ENCODE measurements at places on chromosomes 2 and 18.

- H3K36me3 ChIP-seq: no peaks in the 10 kb centered on the region
- DNase-seq: peak; percentile 27
- H3K4me1 ChIP-seq: peaks cover 34% of the 10 kb centered on the region
- peak overlapping the region; percentile 86 for H3K27ac ChIP-seq
- peak overlapping the region; percentile 44 for H3K4me3 ChIP-seq
These were observed 49.2 kb downstream of the PLB1 start for GRCh38 chr2:28544922-28545589.

DNA sequence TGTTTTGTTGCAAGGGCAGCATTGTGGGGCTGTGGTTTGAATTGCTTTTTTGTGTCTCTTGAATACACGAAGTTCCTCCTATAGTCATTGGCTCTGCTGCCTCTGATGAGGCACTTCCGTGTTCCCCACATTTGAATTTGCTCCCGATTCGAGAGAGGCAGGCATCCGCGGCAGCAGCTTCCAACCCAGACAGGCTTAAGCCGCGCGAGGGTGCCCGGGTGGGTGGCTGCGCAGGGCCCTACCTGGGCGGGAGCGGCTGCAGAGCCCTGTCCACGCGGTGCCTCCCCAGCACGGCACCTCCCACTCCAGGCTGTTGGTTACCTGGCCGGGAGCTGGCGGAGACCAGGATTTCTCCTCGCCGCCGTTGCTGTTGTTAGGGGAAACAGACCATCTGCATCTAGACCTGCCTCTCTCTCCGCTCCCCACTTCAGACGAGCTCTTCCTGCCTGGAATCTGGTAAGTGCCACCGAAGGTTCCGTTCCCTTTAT lies 151.3 kb downstream of the NEDD4L start:
- peaks cover 4% of the 10 kb centered on the region for H3K4me1 ChIP-seq
- H3K36me3 ChIP-seq: no peaks in the 10 kb centered on the region
- peaks cover 26% of the 10 kb centered on the region for H3K27me3 ChIP-seq
- DNase-seq: no peak
- no peak overlapping the region for H3K27ac ChIP-seq

DNA sequence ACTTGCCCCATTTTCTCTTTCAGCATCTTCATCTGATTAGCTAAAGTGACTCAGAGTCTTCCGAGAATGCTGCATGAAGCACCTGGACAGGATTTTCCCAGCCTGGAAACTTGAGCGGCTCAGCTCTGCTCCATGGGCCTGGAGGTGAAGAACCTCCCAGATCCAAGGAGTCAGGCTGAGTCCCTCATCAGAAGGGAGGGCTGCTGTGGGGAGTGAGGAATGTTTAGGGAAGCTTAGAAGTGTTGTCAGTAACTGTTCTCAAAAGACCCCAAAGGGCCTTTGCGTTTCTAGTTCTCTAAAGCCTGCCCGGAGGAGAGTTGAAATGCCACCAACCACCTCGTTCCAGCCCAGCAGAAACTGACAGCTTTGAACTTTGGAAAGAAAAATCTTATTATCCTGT lies 157.1 kb downstream of the CLIP4 start:
- H3K27ac ChIP-seq: no peak overlapping the region
- no peak for DNase-seq
- no peak overlapping the region for H3K4me3 ChIP-seq
- H3K27me3 ChIP-seq: peaks cover 9% of the 10 kb centered on the region
- no peaks in the 10 kb centered on the region for H3K36me3 ChIP-seq
- no peaks in the 10 kb centered on the region for H3K4me1 ChIP-seq

DNA sequence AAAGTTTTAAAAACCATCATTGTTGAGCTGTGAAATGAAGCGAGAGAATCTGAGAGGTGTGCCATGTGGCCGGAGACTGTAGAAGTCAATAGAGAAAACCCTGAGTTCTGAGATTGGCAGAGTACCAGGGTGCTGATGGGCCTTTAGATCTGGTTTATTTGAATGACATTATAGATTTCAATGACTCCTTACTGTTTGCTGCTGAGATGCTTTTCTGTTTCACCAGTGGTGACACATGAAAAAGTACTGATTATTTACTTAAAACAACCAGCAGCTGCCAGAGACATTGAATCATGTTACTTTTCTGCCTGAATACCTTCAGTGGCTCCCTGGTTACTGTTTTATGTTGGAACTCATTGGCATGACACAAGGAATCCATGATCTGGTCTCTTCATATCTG lies 602.7 kb upstream of the ZNF804A start:
- no peak for DNase-seq
- no peaks in the 10 kb centered on the region for H3K4me1 ChIP-seq
- no peaks in the 10 kb centered on the region for H3K36me3 ChIP-seq
- no peaks in the 10 kb centered on the region for H3K27me3 ChIP-seq
- H3K27ac ChIP-seq: no peak overlapping the region
- H3K4me3 ChIP-seq: no peak overlapping the region

- no peak overlapping the region for H3K4me3 ChIP-seq
- H3K27me3 ChIP-seq: peaks cover 12% of the 10 kb centered on the region
- no peak overlapping the region for H3K27ac ChIP-seq
- no peak for DNase-seq
- H3K4me1 ChIP-seq: peaks cover 6% of the 10 kb centered on the region
These were observed 85.8 kb downstream of the TCF4 start for GRCh38 chr18:55501982-55502710.

GRCh38 chr2:101751875-101752619 lies 54.5 kb downstream of the MAP4K4 start:
- H3K36me3 ChIP-seq: peaks cover 8% of the 10 kb centered on the region
- H3K27me3 ChIP-seq: no peaks in the 10 kb centered on the region
- H3K4me3 ChIP-seq: no peak overlapping the region
- no peak overlapping the region for H3K27ac ChIP-seq

DNA sequence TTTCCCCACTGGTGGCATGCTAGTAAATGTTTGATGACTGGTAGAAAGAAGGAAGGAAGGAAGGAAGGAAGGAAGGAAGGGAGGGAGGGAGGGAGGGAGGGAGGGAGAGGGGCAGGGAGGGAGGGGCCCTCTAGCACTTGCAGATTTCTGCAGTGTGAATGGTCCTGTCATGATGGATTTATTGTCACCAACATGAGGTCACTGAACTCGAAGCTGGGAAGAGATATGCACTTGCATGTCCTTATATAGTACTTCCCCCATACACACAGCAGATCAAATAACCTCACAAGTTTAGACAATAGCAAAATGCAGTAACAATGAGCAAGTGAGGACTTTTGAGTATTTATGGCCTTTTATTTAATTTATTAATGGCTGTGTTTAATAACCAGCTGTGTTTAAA lies 44.5 kb upstream of the CXCR4 start:
- H3K27me3 ChIP-seq: peaks cover 6% of the 10 kb centered on the region
- H3K4me1 ChIP-seq: peaks cover 4% of the 10 kb centered on the region
- no peak overlapping the region for H3K27ac ChIP-seq
- H3K4me3 ChIP-seq: no peak overlapping the region

GRCh38 chr18:50986360-50987087 lies 18.7 kb downstream of the ELAC1 start:
- no peaks in the 10 kb centered on the region for H3K27me3 ChIP-seq
- peaks cover 7% of the 10 kb centered on the region for H3K36me3 ChIP-seq
- H3K4me1 ChIP-seq: no peaks in the 10 kb centered on the region

GRCh38 chr2:52405980-52406379 lies 1361.6 kb upstream of the CHAC2 start:
- H3K4me3 ChIP-seq: no peak overlapping the region
- no peaks in the 10 kb centered on the region for H3K4me1 ChIP-seq
- no peak for DNase-seq
- H3K36me3 ChIP-seq: no peaks in the 10 kb centered on the region
- H3K27ac ChIP-seq: no peak overlapping the region

GRCh38 chr2:46885376-46885775 lies 30.2 kb downstream of the MCFD2 start:
- H3K36me3 ChIP-seq: no peaks in the 10 kb centered on the region
- H3K4me3 ChIP-seq: no peak overlapping the region
- peaks cover 3% of the 10 kb centered on the region for H3K4me1 ChIP-seq
- peaks cover 25% of the 10 kb centered on the region for H3K27me3 ChIP-seq
- H3K27ac ChIP-seq: no peak overlapping the region

- H3K4me3 ChIP-seq: no peak overlapping the region
- no peaks in the 10 kb centered on the region for H3K27me3 ChIP-seq
- peaks cover 80% of the 10 kb centered on the region for H3K36me3 ChIP-seq
- no peak for DNase-seq
- H3K27ac ChIP-seq: no peak overlapping the region
These were observed 29.9 kb downstream of the TPGS2 start for GRCh38 chr18:36798738-36799473.

GRCh38 chr2:84880645-84881521 lies at the start of gene TRABD2A:
TSS of gene TRABD2A (minus strand) at chr2:84881084. CDS start at chr2:84881039, 45 bp downstream.
- DNase-seq: peak; percentile 57
- peaks cover 53% of the 10 kb centered on the region for H3K4me1 ChIP-seq
- no peaks in the 10 kb centered on the region for H3K27me3 ChIP-seq
- H3K4me3 ChIP-seq: peak within 1 kb of the TSS; percentile 97
- peak within 1 kb of the TSS; percentile 95 for H3K27ac ChIP-seq

DNA sequence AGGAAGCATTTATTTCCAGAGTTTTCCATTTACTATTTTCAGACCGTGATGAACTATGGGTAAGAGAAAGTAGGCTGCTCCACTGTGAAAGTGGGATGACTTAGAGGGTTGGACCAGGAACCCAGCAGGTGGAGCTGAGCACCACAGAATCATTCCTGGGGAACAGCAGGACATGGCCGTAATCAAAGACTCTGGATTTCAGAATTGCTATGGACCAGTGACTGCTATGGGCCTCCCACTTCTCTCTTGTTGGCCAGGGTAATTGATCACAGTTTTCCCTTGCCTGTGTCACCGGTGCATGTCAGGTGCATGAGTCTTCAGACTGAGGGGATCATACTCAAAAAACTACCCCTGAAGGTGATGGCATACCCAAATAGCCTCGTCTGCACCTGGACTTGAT lies 90.6 kb upstream of the GPC1 start:
- no peak overlapping the region for H3K27ac ChIP-seq
- H3K36me3 ChIP-seq: no peaks in the 10 kb centered on the region
- no peaks in the 10 kb centered on the region for H3K27me3 ChIP-seq
- H3K4me3 ChIP-seq: no peak overlapping the region

GRCh38 chr2:74632939-74633312 lies 15.2 kb downstream of the M1AP start:
- H3K4me1 ChIP-seq: no peaks in the 10 kb centered on the region
- H3K27ac ChIP-seq: no peak overlapping the region
- no peaks in the 10 kb centered on the region for H3K36me3 ChIP-seq
- peaks cover 37% of the 10 kb centered on the region for H3K27me3 ChIP-seq

DNA sequence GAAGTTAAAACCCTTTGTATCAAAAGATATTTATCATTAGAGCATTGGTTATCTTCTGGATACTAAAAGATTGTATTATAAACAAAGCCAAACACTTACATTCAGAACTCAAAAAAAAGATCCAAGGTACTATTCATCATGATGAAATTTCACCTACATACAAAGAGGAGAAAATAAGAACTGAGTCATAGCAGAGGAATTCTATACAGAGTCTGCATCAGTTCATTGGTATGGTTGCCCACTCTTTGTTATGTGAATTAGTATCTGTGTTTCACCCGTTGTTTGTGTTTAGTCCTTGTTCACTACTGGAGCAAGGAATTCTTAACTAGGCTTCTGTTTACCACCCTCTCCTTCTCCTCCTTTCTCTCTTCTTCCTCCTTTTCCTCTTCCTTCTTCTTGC lies 157.9 kb downstream of the LNPK start:
- H3K27me3 ChIP-seq: peaks cover 4% of the 10 kb centered on the region
- H3K4me3 ChIP-seq: no peak overlapping the region
- no peak overlapping the region for H3K27ac ChIP-seq
- no peaks in the 10 kb centered on the region for H3K4me1 ChIP-seq

DNA sequence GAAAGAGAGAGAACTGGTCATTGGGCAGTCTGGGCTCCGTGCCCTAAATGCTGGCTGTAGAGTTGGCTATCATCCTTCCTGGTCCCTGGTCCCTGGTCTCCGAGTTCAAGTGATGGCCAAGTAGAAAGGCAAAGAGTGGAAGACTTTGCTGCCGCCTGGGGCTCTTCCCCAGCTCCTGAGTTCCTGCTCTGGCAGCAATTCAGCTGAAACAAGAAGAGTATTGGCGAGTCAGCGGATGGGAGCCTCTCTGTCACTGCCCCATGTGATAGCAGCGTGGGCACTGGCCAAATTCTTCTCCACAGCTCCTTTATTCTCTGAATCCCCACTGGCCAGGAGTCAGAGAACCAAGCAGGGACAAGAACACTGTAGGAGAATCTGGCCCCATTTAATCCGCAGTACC lies 351.0 kb upstream of the POU3F3 start:
- H3K4me3 ChIP-seq: no peak overlapping the region
- no peak for DNase-seq
- no peaks in the 10 kb centered on the region for H3K36me3 ChIP-seq
- no peaks in the 10 kb centered on the region for H3K4me1 ChIP-seq
- no peak overlapping the region for H3K27ac ChIP-seq

- DNase-seq: no peak
- no peaks in the 10 kb centered on the region for H3K27me3 ChIP-seq
- no peak overlapping the region for H3K4me3 ChIP-seq
These were observed 59.0 kb downstream of the TPGS2 start for GRCh38 chr18:36769611-36770314.

GRCh38 chr18:22170421-22171257 lies 1.2 kb downstream of the GATA6 start:
- H3K4me3 ChIP-seq: peak overlapping the region; percentile 74
- H3K27me3 ChIP-seq: peaks cover 79% of the 10 kb centered on the region
- peaks cover 3% of the 10 kb centered on the region for H3K36me3 ChIP-seq

- H3K27ac ChIP-seq: no peak overlapping the region
- peaks cover 3% of the 10 kb centered on the region for H3K36me3 ChIP-seq
- no peak overlapping the region for H3K4me3 ChIP-seq
- peaks cover 13% of the 10 kb centered on the region for H3K4me1 ChIP-seq
- DNase-seq: no peak
These were observed 42.7 kb upstream of the PHLPP1 start for GRCh38 chr18:62672600-62672999.

GRCh38 chr18:62387257-62387656 lies 62.1 kb downstream of the TNFRSF11A start:
- peaks cover 6% of the 10 kb centered on the region for H3K4me1 ChIP-seq
- H3K27ac ChIP-seq: no peak overlapping the region
- DNase-seq: no peak
- H3K27me3 ChIP-seq: no peaks in the 10 kb centered on the region
- peaks cover 66% of the 10 kb centered on the region for H3K36me3 ChIP-seq

DNA sequence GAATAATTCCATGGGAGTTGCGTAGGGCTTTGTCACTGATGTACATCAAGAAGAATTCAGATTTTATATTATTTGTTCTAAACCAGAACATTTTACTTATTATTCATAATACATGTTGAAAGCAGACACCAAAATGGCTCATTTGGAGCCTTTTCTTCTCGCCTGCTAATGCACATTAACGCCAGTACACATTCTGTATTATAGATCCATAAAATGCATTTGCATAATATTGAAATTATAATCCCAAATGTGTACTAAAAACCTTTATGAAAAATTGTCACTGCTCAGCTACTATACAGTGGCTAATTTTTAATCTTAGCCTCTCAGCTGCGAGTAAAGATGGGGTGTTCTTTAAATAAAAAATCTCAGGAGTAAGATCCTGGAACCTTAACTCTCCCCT lies 452.2 kb upstream of the HNRNPA3 start:
- H3K4me3 ChIP-seq: no peak overlapping the region
- no peak for DNase-seq
- no peaks in the 10 kb centered on the region for H3K4me1 ChIP-seq
- no peaks in the 10 kb centered on the region for H3K36me3 ChIP-seq
- peaks cover 26% of the 10 kb centered on the region for H3K27me3 ChIP-seq
- no peak overlapping the region for H3K27ac ChIP-seq

All from activated T-helper 2 cell treated with anti-CD3 and anti-CD28 coated beads, Interferon-gamma antibody, Interleukin-2, Interleukin-4, amounts not matched to agents 10 μg/mL and 5 μg/mL and 100 μg/mL, durations not matched to agents 14 hours and 24 hours and 36 hours (primary cell).